ENCODE measurements at places on chromosomes 12 and 14. TPM values are rescaled to one million over a fixed set of nuclear protein-coding genes. Genes with fewer than 3 reads are reported as not detected.

The IAPP gene
- total RNA-seq = not detected

The CISTR gene
- total RNA-seq = not detected

The APEX1 gene
- total RNA-seq = 105 TPM

DNA sequence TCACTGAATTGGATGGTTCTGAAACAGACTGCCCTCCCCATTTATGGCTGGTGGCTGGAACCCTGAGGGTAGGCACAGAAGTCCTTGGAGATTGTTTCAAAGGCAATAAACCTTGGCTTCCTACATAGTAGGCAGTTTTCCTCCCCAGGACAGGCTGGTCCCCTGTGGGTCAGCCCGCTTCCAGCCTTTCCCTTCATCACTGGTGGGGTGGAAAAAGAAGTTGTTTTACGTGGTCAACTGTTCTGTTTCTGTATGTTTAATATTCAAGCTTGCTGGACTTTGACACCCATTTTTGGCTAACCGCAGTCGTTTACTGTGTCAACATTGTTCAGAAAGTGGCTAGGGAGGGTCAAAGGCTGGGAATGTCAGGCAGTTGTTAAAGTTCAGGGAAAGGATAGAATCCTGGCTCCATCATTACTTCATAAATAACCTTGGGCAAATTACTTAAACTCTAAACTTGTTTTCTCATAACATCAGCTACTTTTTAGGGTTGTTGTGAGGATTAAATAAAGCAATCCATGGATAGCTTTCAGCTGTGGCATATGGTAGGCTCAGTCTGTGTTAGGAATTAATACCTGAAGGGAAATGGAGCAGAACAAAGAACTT is 2.4 kb downstream of the KLHDC2 start:
- peaks cover 32% of the 10 kb centered on the region for H3K36me3 ChIP-seq
- peaks cover 31% of the 10 kb centered on the region for H3K4me1 ChIP-seq
- no peak for DNase-seq
- no peak overlapping the region for H3K27ac ChIP-seq
- no peaks in the 10 kb centered on the region for H3K27me3 ChIP-seq

DNA sequence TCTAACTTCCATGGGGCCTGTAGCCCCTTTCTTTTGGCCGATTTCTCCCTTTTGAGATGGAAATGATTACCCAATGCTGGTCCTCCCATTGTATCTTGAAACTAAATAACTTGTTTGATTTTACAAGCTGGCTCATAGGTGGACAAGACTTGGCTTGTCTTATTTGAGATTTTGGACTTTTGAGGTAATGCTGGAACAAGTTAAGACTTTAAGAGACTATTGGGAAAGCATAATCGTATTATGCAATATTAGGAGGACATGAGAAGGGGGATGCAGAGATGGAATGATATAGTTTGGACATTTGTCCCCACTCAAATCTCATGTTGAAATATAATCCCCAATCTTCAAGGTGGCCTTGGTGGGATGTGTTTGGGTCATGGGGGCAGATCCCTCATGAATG is 49.2 kb upstream of the LYZ start:
- H3K27me3 ChIP-seq = no peaks in the 10 kb centered on the region
- no peak overlapping the region for H3K4me3 ChIP-seq
- no peaks in the 10 kb centered on the region for H3K36me3 ChIP-seq
- H3K4me1 ChIP-seq = no peaks in the 10 kb centered on the region
- DNase-seq = no peak
- no peak overlapping the region for H3K27ac ChIP-seq

GRCh38 chr14:20855652-20856291 is 35.4 kb upstream of the RNASE3 start:
- H3K27me3 ChIP-seq = no peaks in the 10 kb centered on the region
- H3K36me3 ChIP-seq = no peaks in the 10 kb centered on the region
- H3K4me1 ChIP-seq = peaks cover 11% of the 10 kb centered on the region
- H3K4me3 ChIP-seq = no peak overlapping the region
- DNase-seq = no peak
- H3K27ac ChIP-seq = no peak overlapping the region

DNA sequence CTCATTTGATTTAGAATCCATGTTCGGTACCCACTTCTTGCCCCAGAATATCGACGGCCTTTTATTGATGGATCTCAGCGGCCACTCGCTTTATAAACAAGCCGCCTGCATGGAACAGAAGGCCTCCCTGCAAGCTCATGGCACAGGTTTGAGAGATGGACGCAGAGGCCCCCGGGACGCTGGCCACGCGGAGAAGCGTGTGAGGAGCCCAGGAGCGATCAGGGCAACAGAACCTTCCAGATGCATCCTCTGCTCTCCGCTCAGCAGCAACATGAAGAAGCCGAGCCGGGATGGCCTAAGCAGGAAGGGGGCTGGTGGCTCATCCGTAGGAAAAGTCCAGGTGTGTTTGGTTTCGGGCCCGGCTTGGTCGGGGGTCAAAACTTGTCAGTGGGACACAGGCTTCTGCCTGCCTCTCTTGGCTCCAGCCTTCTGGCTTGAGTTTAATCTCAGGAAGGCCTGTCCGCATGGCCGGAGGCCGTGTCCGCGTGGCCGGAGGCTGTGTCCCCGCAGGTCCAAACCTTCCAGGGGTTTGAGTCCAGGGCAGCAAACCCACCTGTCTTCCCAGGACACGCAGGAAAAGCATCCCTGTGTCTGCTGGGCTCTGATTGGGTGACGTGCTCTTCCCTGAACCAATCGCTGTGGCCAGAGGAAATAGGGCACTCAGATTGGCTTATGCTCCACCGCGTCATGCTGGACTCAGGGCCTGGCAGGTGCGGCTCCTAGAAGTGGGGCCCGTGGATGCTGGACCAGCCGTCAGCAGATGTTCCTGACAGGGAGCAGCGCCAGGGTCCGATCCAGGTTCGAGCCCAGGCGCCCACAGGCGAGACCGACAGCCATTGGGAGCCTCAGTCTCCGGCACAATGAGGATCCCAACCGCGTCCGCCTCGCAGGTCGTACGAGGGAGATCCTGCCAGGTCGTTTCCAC is 65.0 kb downstream of the GALNT9 start:
- no peak overlapping the region for H3K27ac ChIP-seq
- H3K27me3 ChIP-seq = no peaks in the 10 kb centered on the region
- no peak overlapping the region for H3K4me3 ChIP-seq
- no peak for DNase-seq
- no peaks in the 10 kb centered on the region for H3K36me3 ChIP-seq
- no peaks in the 10 kb centered on the region for H3K4me1 ChIP-seq

DNA sequence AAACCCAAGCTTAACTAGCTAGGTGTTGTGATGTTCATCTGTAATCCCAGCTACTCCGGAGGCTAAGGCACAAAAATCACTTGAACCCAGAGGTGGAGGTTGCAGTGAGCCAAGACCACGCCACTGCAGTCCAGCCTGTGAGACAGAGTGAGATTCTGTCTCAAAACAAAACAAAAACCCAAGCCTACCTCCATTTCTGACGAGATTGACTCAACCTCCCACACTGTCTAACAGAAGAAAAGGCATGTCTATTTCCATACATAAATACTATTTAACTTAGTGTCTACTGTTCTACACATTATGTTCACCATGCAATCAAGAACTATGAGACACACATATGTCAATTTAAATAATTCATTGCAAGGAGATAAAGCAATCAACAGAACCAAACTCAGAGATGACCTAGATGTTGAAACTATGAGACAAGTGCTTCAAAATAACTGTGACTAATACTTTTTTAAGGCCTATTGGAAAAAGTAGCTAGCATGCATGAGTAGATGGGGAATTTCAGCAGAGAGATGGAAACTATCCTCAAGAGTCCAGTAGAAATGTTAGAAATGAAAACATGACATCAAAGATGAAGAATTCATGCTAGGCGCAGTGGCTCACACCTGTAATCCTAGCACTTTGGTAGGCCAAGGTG is 75.9 kb upstream of the DHRS4 start:
- no peak overlapping the region for H3K4me3 ChIP-seq
- H3K36me3 ChIP-seq = no peaks in the 10 kb centered on the region
- H3K27me3 ChIP-seq = no peaks in the 10 kb centered on the region

DNA sequence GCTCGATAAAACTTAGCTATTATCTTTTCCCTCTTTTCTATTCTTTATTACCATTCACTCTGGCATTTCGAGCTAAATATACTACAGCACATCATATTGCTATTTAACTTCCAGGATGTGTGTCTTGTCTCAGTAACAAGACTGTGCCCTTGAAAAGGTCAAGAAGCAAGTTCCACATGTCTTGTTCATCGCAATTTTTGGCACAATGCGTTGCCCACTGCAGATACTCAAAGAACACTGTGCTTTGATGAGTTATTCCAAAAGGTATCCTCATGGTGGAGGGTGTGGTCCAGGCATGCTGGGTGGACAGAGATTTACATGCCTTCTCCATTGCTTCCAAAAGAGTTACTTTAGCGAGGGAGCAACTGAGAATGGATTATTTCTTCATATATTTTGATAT is 6.6 kb downstream of the E2F7 start:
- no peaks in the 10 kb centered on the region for H3K36me3 ChIP-seq
- H3K27me3 ChIP-seq = peaks cover 43% of the 10 kb centered on the region
- H3K4me3 ChIP-seq = no peak overlapping the region
- no peak overlapping the region for H3K27ac ChIP-seq
- DNase-seq = no peak
- peaks cover 7% of the 10 kb centered on the region for H3K4me1 ChIP-seq

DNA sequence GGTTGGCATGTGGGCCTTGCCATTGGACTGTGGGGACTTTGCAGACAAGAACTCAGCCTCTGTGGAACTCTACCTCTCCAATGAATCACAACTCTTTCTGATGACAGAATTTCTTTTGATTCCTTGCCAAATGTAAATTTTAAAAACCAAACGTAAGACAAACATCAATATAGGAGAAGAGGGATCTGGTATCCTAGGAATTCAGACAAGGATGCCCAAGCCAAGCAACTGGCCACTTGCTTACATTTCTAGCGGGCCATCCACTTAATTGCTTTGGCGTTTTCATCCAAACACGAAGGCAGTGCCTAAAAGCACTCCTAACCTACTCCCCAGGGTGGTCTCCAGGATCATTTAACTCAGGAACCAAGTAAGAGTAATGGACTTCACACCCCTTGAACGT is 23.4 kb upstream of the RAB35 start:
- no peaks in the 10 kb centered on the region for H3K4me1 ChIP-seq
- no peak for DNase-seq
- no peak overlapping the region for H3K27ac ChIP-seq
- H3K27me3 ChIP-seq = no peaks in the 10 kb centered on the region
- H3K4me3 ChIP-seq = no peak overlapping the region

- DNase-seq = no peak
- H3K27ac ChIP-seq = no peak overlapping the region
- no peaks in the 10 kb centered on the region for H3K27me3 ChIP-seq
- no peaks in the 10 kb centered on the region for H3K4me1 ChIP-seq
- H3K36me3 ChIP-seq = no peaks in the 10 kb centered on the region
These were observed 193.5 kb downstream of the DIO2 start for GRCh38 chr14:80017795-80018194.

GRCh38 chr12:61291647-61292046 is 968.6 kb upstream of the USP15 start:
- H3K36me3 ChIP-seq = no peaks in the 10 kb centered on the region
- no peak for DNase-seq
- H3K27ac ChIP-seq = no peak overlapping the region
- no peaks in the 10 kb centered on the region for H3K27me3 ChIP-seq
- H3K4me1 ChIP-seq = no peaks in the 10 kb centered on the region

GRCh38 chr14:30971586-30971985 is 53.9 kb upstream of the AP4S1 start:
- peaks cover 72% of the 10 kb centered on the region for H3K4me1 ChIP-seq
- no peak overlapping the region for H3K4me3 ChIP-seq
- no peak for DNase-seq
- H3K36me3 ChIP-seq = no peaks in the 10 kb centered on the region
- H3K27ac ChIP-seq = no peak overlapping the region

GRCh38 chr12:119615518-119616475 is 22.2 kb downstream of the TMEM233 start:
- H3K27me3 ChIP-seq = no peaks in the 10 kb centered on the region
- H3K4me1 ChIP-seq = no peaks in the 10 kb centered on the region
- no peaks in the 10 kb centered on the region for H3K36me3 ChIP-seq
- DNase-seq = no peak
- no peak overlapping the region for H3K4me3 ChIP-seq

- no peak overlapping the region for H3K27ac ChIP-seq
- H3K27me3 ChIP-seq = no peaks in the 10 kb centered on the region
- no peaks in the 10 kb centered on the region for H3K36me3 ChIP-seq
- peaks cover 7% of the 10 kb centered on the region for H3K4me1 ChIP-seq
- H3K4me3 ChIP-seq = no peak overlapping the region
- no peak for DNase-seq
These were observed 4.7 kb upstream of the CREBL2 start for GRCh38 chr12:12606781-12607589.

DNA sequence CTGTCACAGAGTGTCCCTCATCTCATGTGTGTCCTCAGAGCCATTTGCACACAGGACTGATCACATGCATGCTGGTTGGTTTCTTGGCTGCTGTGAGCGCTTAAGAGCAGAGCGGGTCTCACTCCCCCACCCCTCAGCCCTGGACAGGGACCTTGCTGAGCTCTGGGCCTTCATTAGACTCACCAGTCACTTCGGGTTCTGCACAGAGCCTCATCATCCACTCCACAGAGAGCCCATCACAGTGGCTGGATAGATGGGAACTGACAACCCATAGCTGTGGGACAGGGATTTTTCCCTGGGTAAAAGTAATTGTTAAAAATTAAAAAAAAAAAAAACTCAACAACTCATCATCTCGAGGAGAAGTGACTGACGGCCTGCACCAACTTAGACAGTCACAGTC is 8.2 kb downstream of the GLRX5 start:
- H3K4me1 ChIP-seq = peaks cover 9% of the 10 kb centered on the region
- no peak overlapping the region for H3K4me3 ChIP-seq
- H3K27ac ChIP-seq = no peak overlapping the region
- peaks cover 14% of the 10 kb centered on the region for H3K36me3 ChIP-seq
- H3K27me3 ChIP-seq = no peaks in the 10 kb centered on the region

DNA sequence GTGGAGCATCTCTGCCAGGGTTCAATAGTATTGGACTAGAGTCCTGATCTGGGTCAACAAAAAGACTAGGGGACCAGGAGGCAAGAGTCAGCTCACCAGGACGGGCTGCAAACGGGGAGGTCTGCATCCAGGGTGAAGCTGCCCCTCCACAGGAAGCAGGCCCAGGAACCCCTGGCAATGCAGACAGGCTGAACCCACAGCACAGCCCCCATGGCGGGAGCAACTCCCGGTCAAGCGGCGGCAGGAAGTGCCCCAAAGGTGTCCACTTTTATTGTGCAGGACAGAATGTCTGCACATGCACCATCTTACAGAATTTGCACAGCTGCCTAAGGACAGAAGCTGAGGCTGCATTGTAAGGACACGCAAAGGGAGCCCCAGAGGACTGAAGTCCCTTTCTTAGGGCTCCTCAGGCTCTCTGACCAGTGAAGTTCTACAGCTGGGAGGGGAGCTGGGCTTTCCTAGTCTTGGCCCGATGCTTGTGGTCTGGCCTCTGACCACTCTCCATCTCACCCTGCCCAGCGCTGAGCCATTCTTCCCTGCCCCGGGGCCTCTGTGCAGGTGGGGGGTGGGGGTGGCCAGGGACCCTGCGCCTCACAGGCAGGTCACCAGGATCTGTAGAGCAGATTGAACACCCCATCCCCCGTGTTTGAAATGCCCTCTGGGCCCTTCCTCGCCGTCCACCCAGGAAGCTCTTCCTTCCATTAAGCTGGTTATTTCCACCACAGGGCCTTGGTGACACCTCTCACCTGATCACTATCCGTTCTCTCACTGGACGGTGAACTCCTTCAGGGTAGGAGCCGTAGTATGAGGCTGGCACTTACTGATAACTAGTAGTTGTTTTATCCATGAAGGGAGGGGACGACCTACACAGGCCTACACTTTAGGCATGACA is 75.9 kb downstream of the NINJ2 start:
- no peak overlapping the region for H3K4me3 ChIP-seq
- H3K36me3 ChIP-seq = no peaks in the 10 kb centered on the region
- H3K4me1 ChIP-seq = no peaks in the 10 kb centered on the region
- H3K27me3 ChIP-seq = no peaks in the 10 kb centered on the region
- H3K27ac ChIP-seq = no peak overlapping the region
- no peak for DNase-seq
